Stimulated activated CD8-positive, alpha-beta memory T cell treated with anti-CD3 and anti-CD28 coated beads, Interleukin-7, amount 100 ng/mL, for 4 hours (primary cell): ENCODE measurements at places on chromosomes 1 and 21.

GRCh38 chr1:235697508-235697907, 47.9 kb upstream of the GNG4 start:
- DNase-seq = no peak

- DNase-seq = no peak
Observed at GRCh38 chr1:84363019-84363418, 35.3 kb upstream of the DNASE2B start.

DNA sequence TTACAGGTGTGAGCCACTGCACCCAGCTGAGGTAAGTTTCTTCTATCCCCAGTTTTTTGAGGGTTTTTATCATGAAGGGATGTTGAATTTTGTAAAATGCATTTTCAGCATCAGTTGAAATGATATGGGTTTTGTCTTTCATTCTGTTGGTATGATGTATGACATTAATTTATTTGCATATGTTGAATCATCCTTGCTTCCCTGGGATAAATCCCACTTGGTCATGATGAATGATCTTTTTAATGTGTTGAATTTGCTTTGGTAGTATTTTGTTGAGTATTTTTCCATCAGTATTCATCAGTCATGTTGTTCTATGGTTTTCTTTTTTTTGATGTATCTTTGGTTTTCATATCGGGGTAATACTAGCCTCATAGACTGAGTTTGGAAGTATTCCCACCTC, 141.0 kb downstream of the RPS6KC1 start:
- no peak for DNase-seq

GRCh38 chr1:204084247-204084772, 11.4 kb downstream of the SOX13 start:
- no peak for DNase-seq
